ENCODE measurements at places on chromosomes 1 and 21.

DNA sequence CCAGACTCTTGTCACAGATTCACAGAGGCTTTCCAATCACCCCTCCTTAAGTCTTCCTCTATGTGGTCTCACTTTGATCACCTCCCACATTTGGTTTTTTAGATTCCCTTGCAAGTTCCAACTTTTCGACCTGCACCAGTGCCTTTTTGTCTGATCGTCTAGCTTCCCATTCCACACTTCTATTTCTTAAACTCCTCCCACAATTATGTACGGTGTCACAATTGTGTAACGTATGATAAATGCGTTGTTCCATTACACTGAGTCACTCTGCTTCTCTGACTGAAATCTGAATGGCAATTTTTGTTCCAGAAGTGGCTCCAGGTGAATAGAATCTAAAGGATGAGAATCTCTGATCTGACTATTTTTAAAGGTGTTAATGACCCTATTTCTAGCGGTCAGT lies 320.1 kb downstream of the LMX1A start:
- no peak for DNase-seq

GRCh38 chr1:43206600-43207228 lies 34.6 kb downstream of the CFAP57 start:
- DNase-seq = no peak

DNA sequence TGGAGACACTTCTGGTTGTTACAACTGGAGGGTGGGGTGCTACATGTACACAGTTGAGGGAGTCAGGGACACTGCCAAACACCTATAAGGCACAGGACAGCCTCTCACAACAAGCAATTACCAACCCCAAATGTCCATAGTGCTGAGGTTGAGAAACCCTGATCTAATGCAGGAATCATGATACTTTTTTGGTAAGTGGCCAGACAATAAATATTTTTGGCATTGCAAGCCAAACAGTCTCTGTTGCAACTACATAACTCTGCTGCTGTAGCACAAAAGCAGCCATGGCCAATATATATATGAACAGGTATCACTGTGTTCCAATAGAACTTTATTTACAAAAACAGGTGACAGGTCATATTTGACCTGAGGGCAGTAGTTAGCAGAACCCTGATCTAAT lies 177.5 kb downstream of the ASTN1 start:
- no peak for DNase-seq

DNA sequence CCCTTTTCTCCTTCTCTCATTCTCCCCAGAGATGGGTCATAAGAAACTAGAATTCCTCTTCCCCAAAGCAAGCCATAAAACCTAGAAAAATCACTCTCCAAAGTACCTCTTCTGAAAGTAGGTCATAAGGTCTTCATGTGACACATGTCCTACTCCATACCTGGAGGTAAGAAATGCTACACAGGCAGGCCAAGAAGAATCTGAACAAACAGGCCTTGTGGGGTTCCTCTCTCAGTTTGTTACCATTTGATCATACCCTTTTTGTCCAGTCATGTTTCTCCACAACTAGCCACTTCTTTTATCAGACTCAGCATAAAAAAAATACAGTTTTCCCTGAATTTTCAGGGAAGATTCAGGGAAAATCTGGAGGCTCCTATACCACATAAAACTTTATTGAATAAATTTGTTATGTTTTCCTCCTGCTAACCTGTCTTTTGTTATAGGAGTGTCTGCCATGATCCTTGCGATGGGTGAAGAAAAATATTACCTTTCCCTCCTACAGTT lies 134.4 kb upstream of the LMO4 start:
- DNase-seq = no peak
